Stimulated activated CD4-positive, alpha-beta T cell treated with anti-CD3 and anti-CD28 coated beads, Interleukin-12 subunit alpha, Interleukin-12 subunit beta, amount 100 ng/mL, for 24 hours (primary cell): ENCODE measurements at places on chromosomes 5 and 9.
A peak's percentile ranks its signal among the peaks of the same experiment; 100 is the strongest.

DNA sequence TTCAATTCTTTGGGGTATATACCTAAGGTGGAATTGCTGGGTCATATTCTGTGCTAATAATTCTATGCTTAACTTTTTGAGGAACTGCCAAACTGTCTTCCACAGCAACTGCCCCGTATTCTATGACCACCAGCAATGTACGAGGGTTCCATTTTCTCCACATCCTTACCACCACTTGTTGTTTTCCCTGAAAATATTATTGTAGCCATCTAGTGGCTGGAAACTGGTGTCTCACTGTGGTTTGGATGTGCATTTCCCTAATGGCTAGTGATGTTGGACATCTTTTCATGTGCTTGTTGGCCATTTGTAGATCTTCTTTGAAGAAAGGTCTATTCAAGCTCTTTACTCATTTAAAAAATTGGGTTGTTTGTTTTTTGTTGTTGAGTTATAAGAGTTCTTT lies 30.7 kb downstream of the MSX2 start:
- no peak for DNase-seq

GRCh38 chr5:141623611-141624010 lies 4.8 kb upstream of the DIAPH1 start:
- no peak for DNase-seq

- peak; percentile 76 for DNase-seq
Observed at GRCh38 chr5:175478384-175479124, at the start of gene SFXN1. SFXN1 (plus strand) TSS chr5:175478560; CDS start chr5:175492104, 13,544 bp downstream.

DNA sequence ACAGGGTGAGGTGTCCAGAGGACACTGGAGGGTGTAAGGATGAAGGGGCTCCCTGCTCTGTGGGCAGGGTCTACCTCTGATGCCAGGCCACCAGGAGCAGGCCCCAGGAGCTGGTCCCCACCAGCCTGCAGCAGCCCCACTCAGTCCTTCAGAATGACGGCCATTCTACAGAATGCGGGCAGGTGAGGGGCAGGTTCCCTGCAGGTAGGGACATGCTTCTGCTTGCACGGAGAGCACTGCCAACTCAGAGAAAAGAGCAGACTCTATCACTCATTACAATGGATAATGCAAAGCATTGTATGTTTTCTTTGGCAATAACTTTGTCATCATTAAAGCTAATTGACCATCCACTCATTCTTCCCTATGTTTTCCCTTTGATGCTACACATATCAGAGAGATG lies 39.0 kb downstream of the DDX31 start:
- no peak for DNase-seq

DNA sequence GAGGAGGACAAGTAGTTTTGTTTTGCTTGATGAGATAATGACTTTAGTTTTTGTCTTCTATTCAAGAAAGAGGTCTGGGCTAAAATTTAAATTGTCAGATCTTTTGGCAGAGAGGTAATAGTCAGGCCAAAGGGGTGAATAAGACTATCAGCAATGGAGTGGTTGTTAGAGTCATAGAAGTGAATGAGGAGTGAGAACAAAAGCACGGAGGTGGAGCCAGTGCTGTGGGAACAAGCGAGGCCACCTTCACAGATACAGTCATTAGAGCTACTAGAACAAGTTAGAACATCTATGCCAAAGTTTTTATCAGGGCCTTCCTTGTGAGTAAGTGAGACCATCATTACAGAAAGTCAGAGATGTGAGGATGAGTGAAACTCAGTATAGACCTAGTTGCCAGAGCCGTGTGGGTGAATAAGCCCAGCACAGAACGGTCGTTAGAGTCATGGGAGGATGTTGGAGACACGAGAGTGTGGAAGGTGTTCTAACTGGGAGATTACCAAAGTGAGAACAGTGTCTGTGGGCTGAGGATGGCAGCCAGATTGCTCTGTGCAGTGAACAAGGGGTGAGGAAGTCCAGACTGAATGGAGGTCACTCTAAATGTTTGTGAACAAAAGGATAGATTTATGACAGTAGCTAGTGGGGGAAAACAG lies 135.1 kb downstream of the RPS23 start:
- no peak for DNase-seq

DNA sequence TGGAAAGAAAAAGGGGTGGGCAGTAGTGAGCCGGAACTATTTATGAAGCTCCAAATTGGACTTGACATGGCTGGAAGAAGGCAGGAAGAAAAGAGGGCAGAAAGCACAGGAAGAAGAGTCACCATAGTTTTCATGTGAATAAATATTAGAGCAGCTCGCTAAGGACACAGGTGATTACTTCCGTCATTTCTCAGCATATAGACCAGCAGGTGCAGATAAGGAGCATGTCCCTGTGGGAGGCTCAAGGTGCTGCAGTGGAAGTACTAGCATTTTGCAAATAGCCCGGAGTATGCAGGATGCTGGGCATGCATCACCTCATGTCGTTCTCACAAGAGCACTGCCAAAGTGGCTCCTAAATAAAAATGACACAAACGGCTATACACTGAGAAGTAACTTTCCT lies 71.3 kb upstream of the HTR4 start:
- no peak for DNase-seq

- DNase-seq: no peak
Observed at GRCh38 chr5:177264178-177264577, 39.3 kb downstream of the RAB24 start.

GRCh38 chr9:90868555-90868954 lies 66.9 kb downstream of the SYK start:
- no peak for DNase-seq

DNA sequence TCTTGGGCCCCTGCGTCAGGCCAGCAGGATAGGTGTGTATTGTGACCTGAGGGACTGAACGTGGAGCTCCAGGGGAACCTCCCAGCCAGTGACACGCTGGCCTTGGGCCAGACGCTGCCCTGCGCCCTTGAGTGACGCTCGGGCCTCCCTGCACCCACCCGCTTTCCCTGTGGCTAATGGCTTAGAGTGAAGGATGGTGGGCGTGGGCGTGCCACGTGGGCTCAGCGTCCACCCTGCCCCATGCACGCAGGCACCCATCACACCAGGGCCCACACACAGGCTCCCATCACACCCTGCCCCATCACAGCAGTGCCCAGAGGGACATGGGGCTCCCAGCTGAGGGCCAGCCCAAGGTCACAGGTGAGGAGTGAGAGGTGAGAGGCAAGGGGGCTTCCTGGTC lies 5.1 kb upstream of the FUT7 start:
- no peak for DNase-seq

GRCh38 chr9:72537011-72537545 lies 15.7 kb downstream of the TMC1 start:
- no peak for DNase-seq

DNA sequence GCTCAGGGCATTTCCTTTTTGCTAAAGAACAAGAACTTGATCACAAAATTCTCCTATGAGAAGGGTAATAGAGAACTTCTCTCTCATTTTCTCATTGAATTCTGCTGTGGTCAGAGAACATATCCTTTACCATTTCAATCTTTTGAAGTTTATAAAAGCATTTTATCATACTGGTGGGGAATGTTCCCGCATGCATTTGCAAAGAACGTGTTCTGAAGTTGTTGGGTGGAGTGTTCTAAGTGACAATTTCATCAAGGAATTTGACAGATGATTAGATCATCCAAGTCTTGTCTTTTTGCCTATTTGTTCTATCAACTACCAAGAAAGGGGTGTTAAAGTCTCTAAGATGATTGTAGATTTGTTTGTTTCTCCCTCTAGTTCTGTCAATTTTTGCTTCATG lies 163.4 kb upstream of the FREM1 start:
- no peak for DNase-seq

GRCh38 chr9:87157366-87158031 lies 210.2 kb upstream of the GAS1 start:
- no peak for DNase-seq
